NCI-H2081 treated with DMSO at 0.1 percent for 48 hours (cell line): ENCODE measurements at places on chromosomes 12 and 14.

- no peak for DNase-seq
Measured at GRCh38 chr12:108825201-108825950, 32.0 kb downstream of the SSH1 start.

DNA sequence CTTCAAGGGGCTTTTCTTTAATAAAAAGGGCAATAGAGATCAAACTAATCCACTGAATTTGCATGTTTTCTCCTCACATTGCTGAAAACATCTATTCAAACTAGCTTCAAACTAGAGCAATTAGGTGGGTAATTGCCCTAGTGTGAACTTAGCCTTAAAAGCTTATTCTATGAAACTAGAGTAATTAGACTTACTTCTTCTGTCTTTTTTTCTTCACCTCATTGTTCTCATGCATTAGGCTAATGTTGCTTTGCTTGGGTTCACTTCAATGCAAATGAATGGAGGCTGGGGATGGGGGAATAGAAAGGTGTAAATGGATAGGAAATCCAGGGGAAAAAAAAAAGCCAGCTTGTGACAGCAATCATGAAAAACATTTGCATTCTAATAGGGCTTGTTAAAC lies 414.8 kb upstream of the LMO3 start:
- no peak for DNase-seq

GRCh38 chr12:76241371-76241770 lies 106.8 kb downstream of the BBS10 start:
- DNase-seq = no peak

DNA sequence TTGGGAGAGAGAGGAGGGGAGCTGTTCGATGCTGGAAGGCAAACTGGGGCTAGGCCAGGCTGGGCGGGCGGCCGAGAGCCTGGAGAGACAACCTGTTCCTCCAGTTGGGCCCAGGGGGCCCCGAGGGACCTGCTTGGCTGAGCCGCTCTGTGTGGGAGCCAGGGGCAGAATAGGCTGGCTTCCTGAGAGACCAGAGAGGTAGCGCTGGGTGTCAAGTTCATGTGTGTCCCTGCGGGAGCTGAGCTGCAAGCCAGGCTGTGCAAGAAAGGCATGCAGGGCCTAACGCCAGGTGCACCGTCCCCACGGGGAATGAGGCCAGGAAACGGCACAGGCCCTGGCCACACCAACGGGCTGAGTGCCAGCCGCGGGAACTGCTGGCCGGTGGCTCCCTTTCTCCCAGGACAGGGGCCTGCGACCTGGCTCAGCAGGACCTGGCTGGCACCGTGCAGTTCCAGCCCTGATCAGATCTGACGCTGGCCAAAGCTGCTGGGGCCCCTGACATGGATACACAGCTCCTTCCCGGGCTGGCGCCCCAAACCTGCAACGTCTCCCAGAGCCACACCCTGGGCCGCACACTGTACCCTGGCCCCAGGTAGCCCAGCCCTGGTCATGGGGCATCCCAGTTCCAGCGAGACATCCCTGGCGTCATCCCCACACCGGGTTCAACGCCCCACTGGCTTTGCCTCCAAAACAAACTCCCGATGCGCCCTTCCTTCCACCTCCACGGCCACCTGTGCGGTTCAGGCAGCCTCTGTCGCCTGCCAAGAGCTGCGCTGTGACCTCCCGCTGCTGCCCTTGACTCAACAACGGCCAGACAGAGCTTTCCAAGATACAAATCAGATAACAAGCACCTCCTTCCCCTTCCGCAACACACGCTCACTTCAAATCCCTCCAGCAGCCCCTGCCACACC lies 65.0 kb downstream of the RFLNA start:
- DNase-seq = peak; percentile 43

GRCh38 chr12:16076557-16076956 lies 165.4 kb downstream of the DERA start:
- DNase-seq = peak; percentile 34
